ENCODE measurements at places on chromosomes 2 and 18. TPM values are rescaled to one million over a fixed set of nuclear protein-coding genes. Genes with fewer than 3 reads are reported as not detected.

DNA sequence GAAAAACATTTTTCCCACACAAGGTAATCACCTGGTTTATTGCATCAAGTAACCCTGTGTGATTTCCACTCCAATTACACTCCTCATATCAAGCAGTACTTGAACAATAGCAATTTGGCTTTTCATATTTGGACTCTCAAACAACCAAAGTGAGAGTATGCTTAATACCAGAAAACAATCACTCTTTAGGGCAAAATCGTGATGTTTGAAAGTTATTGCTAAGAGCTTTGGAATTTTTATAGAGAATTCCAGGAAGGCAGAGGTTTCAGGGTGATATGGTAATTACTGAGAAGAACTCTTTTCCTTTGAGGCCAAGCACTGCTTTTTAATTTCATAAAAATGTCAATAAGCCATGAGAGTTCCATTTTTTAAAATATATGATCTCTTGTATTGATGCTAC is 779.5 kb upstream of the LRRTM1 start:
- DNase-seq = no peak
- H3K36me3 ChIP-seq = peaks cover 8% of the 10 kb centered on the region
- H3K27ac ChIP-seq = no peak overlapping the region

DNA sequence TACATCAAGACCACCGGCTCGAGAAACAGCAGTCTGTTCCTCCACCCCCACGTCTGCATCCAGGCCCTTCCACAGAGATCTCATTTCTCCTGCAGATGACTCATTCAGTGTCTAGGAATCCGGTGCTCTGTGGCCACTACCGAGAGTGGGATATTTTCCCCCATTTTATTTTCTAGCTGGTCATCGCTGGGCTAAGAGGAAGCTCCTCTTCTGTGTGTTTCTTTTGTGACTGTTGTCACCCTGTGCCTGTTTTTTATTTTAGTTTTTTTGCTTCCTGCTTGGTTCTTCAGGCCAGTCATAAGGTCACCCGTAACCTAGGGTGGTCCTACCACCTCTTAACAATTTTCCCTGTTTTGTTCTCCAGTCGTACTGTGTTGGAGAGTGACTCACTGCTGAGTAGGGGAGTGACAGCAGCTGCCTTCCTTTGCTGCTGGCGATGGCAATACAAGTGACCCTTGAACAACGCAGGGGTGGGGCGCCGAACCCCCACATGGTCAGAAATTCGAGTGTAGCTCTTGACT is 6.7 kb downstream of the RAMP1 start:
- no peak for DNase-seq
- no peak overlapping the region for H3K4me3 ChIP-seq
- no peak overlapping the region for H3K27ac ChIP-seq

- peak; percentile 89 for DNase-seq
- no peak overlapping the region for H3K4me3 ChIP-seq
- no peaks in the 10 kb centered on the region for H3K27me3 ChIP-seq
These were observed 56.6 kb downstream of the EPG5 start for GRCh38 chr18:45910405-45911023.

GRCh38 chr2:203873461-203873860 is 5.9 kb downstream of the CTLA4 start:
- no peaks in the 10 kb centered on the region for H3K36me3 ChIP-seq
- no peak overlapping the region for H3K4me3 ChIP-seq
- DNase-seq = no peak
- H3K27me3 ChIP-seq = peaks cover 46% of the 10 kb centered on the region
- H3K4me1 ChIP-seq = no peaks in the 10 kb centered on the region
- no peak overlapping the region for H3K27ac ChIP-seq

GRCh38 chr2:181471226-181471625 is 14.0 kb downstream of the ITGA4 start:
- no peak overlapping the region for H3K27ac ChIP-seq
- DNase-seq = no peak
- H3K36me3 ChIP-seq = no peaks in the 10 kb centered on the region

DNA sequence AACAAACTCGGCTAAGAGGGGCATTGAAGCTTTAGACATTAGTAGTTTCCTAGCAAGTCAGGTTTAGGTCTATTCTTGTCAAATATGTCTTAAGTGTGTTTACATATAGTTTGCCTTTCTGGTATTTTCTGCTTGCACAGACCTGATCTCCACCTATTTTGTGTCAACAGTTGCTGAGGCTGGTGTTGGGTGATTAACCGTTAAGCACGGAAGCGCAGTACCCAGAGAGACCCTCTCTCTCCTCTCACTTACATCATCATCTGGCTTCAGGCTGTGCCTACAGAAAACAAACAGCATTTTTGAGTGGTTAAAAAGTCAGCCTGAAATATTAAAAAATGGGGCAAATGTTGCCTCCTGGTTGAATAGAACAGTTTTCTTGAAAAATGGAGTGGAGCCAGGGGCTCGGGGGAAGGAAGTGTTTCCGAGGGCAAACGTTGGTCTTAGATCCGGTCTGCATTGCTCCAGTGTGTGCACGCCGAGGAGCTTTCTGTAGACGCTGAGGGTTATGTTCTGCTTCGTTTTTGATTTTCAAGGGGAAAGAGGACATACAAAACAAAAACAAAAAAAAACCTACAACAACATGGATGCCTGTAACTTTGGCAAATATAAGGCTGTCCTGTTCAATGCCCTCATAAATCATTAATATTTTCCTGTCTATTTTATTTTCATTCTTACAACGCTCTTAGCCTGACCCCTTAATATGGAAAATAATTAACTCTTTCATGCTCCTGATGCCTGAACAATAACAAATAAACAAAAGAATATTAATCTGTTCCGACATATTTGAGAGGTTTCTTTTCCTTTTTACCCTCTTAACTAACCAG is 120.8 kb downstream of the MEIS1 start:
- peaks cover 5% of the 10 kb centered on the region for H3K4me1 ChIP-seq
- H3K36me3 ChIP-seq = no peaks in the 10 kb centered on the region
- H3K4me3 ChIP-seq = no peak overlapping the region
- no peaks in the 10 kb centered on the region for H3K27me3 ChIP-seq

DNA sequence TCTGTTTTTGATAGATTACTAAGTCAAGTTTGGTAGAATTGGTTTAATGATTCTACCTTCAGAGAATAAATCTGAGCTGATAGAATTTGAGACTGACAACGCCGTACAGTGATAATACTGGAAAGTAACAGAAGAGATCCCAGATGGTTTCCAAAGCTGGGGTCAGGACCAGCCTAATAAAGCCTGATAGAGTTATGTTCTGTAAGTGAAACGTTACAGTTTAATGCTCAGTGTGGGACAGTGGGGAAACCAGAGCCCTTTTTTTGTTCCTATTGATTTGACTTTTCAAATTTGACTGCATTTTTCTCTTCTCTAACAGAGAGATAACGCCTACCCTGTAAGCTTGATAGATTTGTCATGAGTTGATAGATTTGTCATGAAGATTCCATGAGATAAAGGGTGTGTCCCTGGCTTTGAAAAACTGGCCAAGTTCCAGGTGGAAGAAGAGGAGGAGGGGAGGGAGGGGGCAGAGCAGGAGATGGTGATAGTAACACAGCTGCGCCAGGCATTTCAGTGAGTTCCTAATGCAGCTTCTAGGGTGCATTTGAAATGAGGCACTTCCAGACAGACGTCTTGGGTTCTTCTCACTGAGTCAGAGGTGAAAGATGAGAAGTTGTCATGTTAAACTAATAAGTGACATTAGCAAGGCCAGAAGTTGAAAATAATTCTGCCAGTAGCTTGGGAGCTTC is 65.1 kb downstream of the CERS6 start:
- H3K36me3 ChIP-seq = no peaks in the 10 kb centered on the region
- no peaks in the 10 kb centered on the region for H3K27me3 ChIP-seq
- no peak overlapping the region for H3K4me3 ChIP-seq
- peaks cover 15% of the 10 kb centered on the region for H3K4me1 ChIP-seq
- no peak overlapping the region for H3K27ac ChIP-seq
- no peak for DNase-seq

DNA sequence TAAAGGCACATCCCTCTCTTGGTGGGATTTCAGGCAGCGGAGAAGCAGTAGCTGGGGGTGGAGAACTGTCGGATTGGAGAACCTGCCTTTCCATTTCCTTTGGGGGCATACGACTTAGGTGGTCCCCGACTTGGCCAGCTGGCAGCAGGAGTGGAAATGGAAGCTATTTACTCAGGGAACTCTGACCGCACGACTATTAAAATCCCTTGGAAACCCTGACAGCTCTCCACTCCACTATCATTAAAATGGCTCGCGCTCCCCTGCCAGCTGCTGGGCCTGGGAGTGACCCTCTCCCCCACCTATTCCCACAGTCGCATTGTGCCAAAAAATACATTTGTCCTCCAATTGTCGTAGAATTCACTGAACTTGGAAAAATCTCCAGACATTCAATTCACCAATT is 77.7 kb upstream of the APCDD1 start:
- H3K4me1 ChIP-seq = no peaks in the 10 kb centered on the region
- no peaks in the 10 kb centered on the region for H3K36me3 ChIP-seq
- no peak overlapping the region for H3K4me3 ChIP-seq

GRCh38 chr2:172811027-172811426 is 75.4 kb downstream of the RAPGEF4 start:
- DNase-seq = no peak
- no peak overlapping the region for H3K27ac ChIP-seq
- H3K27me3 ChIP-seq = no peaks in the 10 kb centered on the region
- no peaks in the 10 kb centered on the region for H3K36me3 ChIP-seq
- no peaks in the 10 kb centered on the region for H3K4me1 ChIP-seq

- no peak for DNase-seq
- no peaks in the 10 kb centered on the region for H3K27me3 ChIP-seq
- H3K4me3 ChIP-seq = no peak overlapping the region
These were observed 71.9 kb upstream of the NRP2 start for GRCh38 chr2:205610437-205610836.

- peaks cover 2% of the 10 kb centered on the region for H3K4me1 ChIP-seq
- peak overlapping the region; percentile 99 for H3K4me3 ChIP-seq
- no peak for DNase-seq
- no peak overlapping the region for H3K27ac ChIP-seq
- H3K36me3 ChIP-seq = peaks cover 8% of the 10 kb centered on the region
These were observed 825 bp downstream of the THUMPD2 start for GRCh38 chr2:39778233-39778632.

- peak overlapping the region; percentile 67 for H3K4me3 ChIP-seq
- no peak overlapping the region for H3K27ac ChIP-seq
- DNase-seq = no peak
These were observed 1.3 kb downstream of the NETO1 start for GRCh38 chr18:72866442-72866900.

GRCh38 chr2:198113316-198113715 is 308.9 kb downstream of the PLCL1 start:
- DNase-seq = no peak
- H3K4me3 ChIP-seq = no peak overlapping the region
- H3K27me3 ChIP-seq = no peaks in the 10 kb centered on the region
- no peak overlapping the region for H3K27ac ChIP-seq

DNA sequence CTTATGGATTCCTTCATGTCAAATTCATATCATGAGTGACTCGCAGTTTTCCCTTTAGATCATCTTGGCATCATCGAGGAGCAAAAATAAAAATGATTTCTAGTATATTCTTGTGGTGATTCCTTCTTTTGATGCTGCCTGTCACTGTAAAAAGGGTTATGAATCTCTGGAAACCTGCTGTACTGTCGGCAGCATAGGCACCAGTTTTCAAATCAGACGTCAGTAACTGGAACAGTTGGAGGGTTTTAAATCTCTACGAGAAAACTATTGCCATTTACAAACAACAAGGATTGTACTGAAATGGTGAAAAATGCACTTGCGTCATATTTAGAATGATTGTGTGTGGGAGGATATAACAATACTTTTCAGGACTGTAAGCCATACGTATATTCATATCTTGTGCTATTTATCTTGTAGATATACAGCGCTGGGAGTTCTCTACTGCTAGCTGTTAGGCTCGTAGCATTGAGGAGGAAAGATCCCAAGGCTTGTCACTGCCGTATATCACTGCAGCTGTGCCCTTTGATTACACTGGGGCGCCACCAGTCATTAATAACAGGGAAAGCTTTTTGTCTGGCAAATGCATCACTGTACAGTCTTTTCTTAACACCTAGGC is 320.7 kb downstream of the MTX2 start:
- no peaks in the 10 kb centered on the region for H3K4me1 ChIP-seq
- no peaks in the 10 kb centered on the region for H3K27me3 ChIP-seq
- H3K36me3 ChIP-seq = no peaks in the 10 kb centered on the region
- no peak for DNase-seq

DNA sequence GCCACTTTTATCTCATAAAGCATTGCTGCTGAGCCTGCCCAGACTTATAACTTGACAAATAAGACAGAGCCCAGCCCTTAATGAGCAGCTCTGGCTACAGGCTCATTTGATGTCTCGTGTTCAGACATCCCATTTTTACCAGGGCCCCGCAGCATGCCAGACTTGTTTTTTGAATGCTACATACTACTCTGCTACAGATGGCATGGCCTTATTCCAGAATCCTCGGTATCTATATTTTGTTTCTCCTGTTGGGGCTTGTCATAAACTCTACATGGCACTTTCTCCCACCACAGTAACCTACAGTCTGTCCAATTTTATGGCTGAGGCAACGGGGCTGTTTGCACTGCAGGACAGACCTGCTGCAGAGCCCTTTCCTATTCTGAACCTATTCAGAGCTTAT is 179.0 kb upstream of the DDX18 start:
- no peaks in the 10 kb centered on the region for H3K4me1 ChIP-seq
- DNase-seq = no peak
- no peak overlapping the region for H3K4me3 ChIP-seq
- H3K27ac ChIP-seq = no peak overlapping the region
- H3K27me3 ChIP-seq = no peaks in the 10 kb centered on the region

GRCh38 chr18:10351219-10351818 is 103.1 kb upstream of the APCDD1 start:
- H3K36me3 ChIP-seq = no peaks in the 10 kb centered on the region
- H3K27me3 ChIP-seq = no peaks in the 10 kb centered on the region
- no peak overlapping the region for H3K27ac ChIP-seq

- H3K36me3 ChIP-seq = no peaks in the 10 kb centered on the region
- DNase-seq = no peak
- no peak overlapping the region for H3K4me3 ChIP-seq
These were observed 111.6 kb upstream of the SERTAD2 start for GRCh38 chr2:64765160-64765805.

GRCh38 chr2:235569837-235570236 is 76.0 kb downstream of the AGAP1 start:
- H3K27ac ChIP-seq = no peak overlapping the region
- H3K27me3 ChIP-seq = no peaks in the 10 kb centered on the region
- H3K36me3 ChIP-seq = peaks cover 7% of the 10 kb centered on the region
- peaks cover 16% of the 10 kb centered on the region for H3K4me1 ChIP-seq
- no peak for DNase-seq
- H3K4me3 ChIP-seq = no peak overlapping the region

The KCNS3 gene
- 15.2 TPM for total RNA-seq

The RFTN2 gene
- total RNA-seq = 0.55 TPM

The TEX44 gene
- not detected for total RNA-seq

The SLC23A3 gene
- total RNA-seq = 0.65 TPM

The SERPINB5 gene
- total RNA-seq = 3.3 TPM

The CERKL gene
- total RNA-seq = not detected

The KCNIP3 gene
- 0.26 TPM for total RNA-seq

The OSBPL1A gene
- 29.7 TPM for total RNA-seq

The IL36G gene
- not detected for total RNA-seq

The FOSL2 gene
- total RNA-seq = 4.9 TPM

The ZNF521 gene
- 26.9 TPM for total RNA-seq
